ENCODE measurements at places on chromosomes 1 and 21.
A peak's percentile ranks its signal among the peaks of the same experiment; 100 is the strongest.

- no peak for DNase-seq
These were observed 118.1 kb downstream of the PLXNA2 start for GRCh38 chr1:208126108-208126507.

GRCh38 chr1:2431103-2431502 lies 18.7 kb upstream of the PEX10 start:
- no peak for DNase-seq

- no peak for DNase-seq
These were observed 73.5 kb downstream of the TENT5C start for GRCh38 chr1:117679299-117679698.

- DNase-seq = peak; percentile 49
These were observed 15.4 kb downstream of the LMNA start for GRCh38 chr1:156129687-156130577.

GRCh38 chr1:87318056-87318650 lies 10.5 kb upstream of the LMO4 start:
- no peak for DNase-seq

DNA sequence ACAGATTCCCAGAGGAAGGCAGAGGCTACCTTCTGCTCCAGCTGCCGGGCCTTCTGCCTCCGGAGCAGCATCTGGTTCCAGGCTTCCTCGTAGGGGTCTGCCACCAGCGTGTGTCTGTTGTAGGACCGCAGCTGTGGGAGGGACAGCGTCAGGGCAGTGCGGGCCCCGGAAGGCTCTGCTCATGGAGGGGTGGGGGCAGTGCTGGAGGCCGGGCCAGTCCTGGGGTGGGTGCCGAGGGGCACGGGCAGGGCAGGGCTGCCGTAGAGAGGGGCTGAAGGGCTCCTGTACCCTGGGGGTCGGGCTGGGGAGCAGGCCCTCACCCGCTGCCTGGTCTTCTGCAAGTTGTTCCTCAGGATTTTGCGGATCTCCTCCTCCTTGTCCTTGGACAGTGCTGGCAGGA lies 53.2 kb downstream of the SLC9A1 start:
- no peak for DNase-seq

GRCh38 chr21:18716578-18717138 lies 313.1 kb upstream of the TMPRSS15 start:
- no peak for DNase-seq

DNA sequence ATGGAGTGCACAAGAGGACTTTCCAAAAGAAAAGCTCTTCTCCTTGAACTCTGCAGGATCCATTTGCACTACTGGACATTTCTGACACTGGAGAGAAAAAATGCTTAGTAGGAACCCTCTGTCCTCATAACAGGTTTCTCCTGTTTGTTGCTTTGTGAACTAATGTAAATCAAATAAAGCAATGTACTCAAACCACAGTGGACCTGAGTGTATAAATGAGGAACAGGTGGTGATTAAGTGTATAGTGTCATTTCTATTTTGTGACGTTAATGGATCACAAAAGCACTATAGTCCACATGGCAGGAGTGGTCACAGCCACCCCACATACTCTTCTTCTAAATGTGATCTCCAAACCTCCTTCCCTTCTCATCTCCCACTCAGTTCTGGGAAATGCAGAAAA lies 268.4 kb upstream of the DUSP10 start:
- DNase-seq = no peak

DNA sequence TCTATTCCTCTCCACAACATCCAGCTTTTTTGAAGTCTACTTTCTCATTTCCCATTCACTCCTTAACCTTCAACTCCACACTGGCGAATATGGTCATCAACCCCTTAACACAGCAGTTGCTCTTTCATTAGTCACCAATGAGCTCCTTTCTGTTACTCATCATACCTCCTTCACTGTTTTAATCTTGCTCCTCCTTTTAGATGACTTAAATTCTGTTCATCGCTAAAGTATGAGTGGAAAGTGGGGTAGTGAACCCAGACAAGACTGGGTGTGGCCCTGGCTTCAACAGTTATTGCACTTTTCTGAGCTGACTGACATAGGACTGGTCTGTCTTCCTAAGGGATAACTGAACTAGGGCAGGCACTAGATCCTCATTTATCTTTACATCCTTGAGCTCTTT lies 51.3 kb downstream of the AKT3 start:
- DNase-seq = no peak

- DNase-seq = no peak
These were observed 4.0 kb downstream of the ZBTB7B start for GRCh38 chr1:155006601-155007101.

DNA sequence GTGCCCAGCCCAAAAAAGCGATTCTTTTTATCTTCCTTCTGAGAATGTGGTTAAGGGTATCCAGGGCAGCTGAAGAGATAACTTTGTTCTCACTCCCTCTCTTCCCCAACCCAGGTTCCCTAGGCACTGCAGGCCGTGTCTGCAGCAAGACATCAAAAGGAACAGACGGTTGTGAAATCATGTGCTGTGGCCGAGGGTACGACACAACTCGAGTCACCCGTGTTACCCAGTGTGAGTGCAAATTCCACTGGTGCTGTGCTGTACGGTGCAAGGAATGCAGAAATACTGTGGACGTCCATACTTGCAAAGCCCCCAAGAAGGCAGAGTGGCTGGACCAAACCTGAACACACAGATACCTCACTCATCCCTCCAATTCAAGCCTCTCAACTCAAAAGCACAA lies 11.4 kb downstream of the WNT2B start:
- no peak for DNase-seq

DNA sequence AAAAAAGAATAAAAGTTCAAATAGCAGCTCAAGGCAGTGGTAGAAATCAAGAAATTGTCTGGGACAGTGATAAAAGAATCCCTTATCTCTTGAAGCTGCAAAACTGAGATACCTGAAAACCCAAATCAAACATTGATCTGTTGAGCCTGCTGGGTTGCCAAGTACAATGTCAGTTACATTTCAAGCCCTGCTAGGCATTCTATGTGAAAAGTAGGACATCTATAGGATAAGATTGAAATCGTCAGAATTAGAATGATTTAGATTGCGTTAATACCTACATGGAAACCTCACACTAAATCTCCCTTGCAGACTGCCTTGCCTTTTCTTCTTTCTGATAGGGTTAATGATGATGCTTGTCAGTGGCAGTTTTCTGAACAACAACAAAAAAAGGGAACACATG lies 1684.4 kb upstream of the B3GALT2 start:
- no peak for DNase-seq

GRCh38 chr1:34749992-34750391 lies 4.9 kb upstream of the GJB5 start:
- no peak for DNase-seq

DNA sequence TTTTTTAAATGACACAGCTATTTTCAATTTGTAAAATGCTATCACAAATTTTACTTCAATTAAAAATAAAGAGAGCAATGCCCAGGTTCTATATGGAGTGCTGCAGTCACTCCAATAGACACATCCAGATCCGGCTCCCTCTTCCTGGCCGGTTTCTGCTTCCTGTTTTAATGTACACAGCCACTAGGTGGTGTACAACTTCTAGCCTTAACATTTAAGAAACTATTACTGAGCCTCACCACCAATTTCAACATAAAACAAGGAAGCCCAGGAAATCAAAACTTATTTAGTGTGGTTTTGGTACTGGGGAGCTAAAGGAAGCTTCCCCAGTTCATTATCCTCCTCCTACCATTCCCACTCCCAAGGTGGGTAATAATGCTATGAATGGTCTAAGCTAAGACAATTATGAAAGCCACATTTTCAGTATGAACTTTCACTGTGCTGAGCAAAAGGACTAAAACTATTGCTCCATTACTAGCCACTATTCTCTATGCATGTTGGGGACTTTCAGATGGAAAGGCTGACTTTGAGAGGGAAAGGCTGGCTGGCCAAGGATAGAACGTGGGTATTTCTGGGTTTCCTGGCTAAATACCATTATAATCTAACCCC lies 25.5 kb upstream of the MTMR11 start:
- no peak for DNase-seq

GRCh38 chr1:52266507-52266906 lies 99.5 kb downstream of the CC2D1B start:
- no peak for DNase-seq

DNA sequence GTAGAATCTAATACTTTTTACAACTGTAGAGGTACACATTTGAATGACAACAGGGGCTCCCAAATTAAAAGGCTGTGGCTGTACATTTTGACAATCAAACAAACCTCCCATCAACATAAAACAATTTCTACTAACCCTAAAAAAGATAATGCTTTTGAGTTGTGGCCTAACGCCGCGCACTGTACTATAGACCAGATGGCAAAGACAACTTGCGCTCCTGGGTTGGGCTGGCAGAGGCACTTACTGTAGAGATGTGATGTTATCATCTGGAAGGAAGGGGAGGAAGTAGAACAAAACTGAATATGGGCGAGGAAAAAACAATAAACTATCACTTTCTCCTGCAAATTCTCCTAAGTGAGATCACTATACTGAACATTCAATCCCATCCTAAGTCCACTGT lies 26.1 kb downstream of the SPRTN start:
- no peak for DNase-seq

- DNase-seq = no peak
These were observed 103.0 kb upstream of the VAV3 start for GRCh38 chr1:108067884-108068540.

GRCh38 chr1:191174298-191174697 lies 696.6 kb upstream of the BRINP3 start:
- DNase-seq = peak; percentile 22

DNA sequence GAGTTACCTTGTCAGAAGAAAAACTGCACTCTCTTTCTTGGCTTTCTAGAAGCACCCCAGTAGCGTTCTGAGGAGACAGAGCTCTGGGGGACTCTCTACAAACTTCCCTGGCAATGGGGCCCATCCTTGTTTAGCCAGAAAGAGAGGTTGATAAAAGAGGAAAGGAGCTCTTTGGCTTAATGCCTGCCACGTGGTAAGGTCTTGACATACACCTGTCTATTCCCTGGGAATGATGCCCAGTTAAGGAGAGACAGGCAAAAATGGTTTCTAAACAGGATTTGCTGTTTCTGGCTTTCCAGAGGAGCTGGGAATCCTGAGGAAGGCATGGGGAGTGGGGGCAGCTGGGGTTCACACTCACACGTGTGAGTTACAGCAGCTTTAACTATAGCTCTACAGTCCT lies 30.2 kb upstream of the IL20 start:
- DNase-seq = no peak

- no peak for DNase-seq
These were observed 78.5 kb downstream of the ITPKB start for GRCh38 chr1:226660410-226661182.

GRCh38 chr1:216210081-216210480 lies 213.2 kb downstream of the USH2A start:
- DNase-seq = no peak

- DNase-seq = no peak
These were observed 898 bp downstream of the KRTAP27-1 start for GRCh38 chr21:30336596-30336995.

DNA sequence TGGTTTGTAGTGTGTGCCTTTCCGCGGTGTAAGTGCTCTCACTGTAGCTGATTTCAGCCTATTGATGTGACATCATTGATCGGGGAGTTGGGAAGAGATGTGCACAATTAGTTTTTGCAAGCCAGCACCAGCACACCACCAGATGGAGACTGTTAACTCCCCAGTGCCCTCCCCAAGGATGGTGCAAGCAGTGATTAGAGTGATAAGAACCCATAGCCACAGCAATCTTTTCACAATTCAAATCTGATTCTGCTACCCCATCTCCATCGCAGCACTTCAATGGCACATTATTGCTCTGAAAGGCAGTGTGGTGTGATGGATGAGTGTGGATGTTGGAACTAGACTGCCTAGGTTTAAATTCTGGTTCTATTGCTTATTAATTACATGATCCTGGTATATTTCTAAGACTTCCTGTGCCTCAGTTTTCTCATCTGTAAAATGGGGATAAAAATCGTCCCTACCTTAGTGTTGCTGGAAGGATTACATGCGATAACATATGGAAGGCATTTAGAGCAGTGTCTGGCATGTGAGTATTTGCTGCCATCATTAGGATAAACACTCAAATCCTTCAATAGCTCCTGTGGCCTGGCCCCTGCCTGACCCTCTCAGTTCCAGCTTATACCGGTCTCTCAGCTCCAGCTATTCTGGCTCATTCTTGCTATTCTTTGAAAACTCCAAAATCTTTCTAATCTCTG lies 6.7 kb downstream of the CSF3R start:
- no peak for DNase-seq

- no peak for DNase-seq
These were observed 79.6 kb downstream of the NKAIN1 start for GRCh38 chr1:31159869-31160611.

DNA sequence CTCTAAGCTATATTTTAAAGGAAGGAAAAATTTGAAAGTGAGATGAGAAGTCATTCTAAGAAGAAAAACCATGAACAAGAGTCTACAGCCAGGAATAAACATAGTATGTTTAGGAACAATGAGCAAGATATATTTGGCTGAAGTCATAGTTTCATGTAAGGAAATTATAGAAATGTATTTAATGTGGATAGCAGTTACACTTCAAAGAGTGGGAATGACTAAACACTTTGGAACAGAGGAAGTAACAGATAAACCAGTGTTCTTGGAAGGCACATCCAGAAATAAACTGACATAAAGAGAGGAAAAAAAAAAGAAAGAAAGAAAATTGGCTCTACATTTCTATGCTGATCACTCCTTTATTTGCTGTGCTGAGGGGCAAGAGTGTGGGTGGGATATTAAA lies 18.0 kb downstream of the C8A start:
- no peak for DNase-seq

DNA sequence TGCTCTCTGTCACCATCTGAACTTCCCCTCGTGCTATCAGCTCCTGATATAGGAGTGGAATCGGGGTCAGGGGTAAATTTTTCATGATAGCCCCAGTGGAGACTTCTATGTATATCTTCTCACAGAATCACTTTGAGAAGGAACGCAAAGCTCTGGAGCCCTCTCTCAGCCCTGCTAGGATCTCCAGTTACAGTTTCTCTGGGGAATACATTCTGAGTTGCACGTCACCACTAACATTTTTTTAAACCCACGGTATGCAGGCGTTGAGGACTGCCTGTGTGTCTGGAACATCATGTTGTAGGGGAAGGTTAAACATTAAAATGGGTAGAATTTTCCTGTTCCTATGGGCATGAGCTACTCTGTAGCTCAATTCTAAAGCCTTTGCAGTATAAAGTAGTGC lies 116.4 kb upstream of the FAM78B start:
- DNase-seq = no peak

GRCh38 chr1:112704934-112705627 lies 1.8 kb downstream of the RHOC start:
- peak; percentile 75 for DNase-seq

GRCh38 chr1:114337417-114337816 lies 173.6 kb downstream of the TRIM33 start:
- no peak for DNase-seq

Measured in GM06990 (cell line).